ENCODE measurements at places on chromosomes 1 and 21.

DNA sequence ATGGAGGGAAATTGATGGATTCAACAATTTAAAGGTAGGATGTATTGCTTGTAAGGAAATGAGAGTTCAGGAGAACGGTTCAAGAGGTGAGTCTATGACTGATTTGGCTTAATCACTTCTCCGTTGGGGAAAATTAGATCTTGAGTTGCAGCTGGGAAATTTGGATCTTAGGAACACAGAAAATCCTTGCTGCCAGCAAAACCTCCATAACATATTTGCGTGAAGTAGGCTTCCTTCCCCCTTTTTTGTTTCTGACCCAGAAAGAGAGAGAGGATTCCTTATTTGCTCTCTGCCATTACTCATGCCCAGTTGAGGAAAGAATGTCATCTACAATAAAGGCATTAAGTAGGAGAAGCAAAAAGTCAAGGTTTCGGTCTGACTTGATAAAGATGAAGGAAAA is 73.5 kb upstream of the PDC start:
- no peak for DNase-seq

GRCh38 chr21:31405604-31406003 is 61.5 kb upstream of the TIAM1 start:
- no peak for DNase-seq

- DNase-seq = no peak
These were observed 39.7 kb downstream of the LRRC8C start for GRCh38 chr1:89672489-89673183.

DNA sequence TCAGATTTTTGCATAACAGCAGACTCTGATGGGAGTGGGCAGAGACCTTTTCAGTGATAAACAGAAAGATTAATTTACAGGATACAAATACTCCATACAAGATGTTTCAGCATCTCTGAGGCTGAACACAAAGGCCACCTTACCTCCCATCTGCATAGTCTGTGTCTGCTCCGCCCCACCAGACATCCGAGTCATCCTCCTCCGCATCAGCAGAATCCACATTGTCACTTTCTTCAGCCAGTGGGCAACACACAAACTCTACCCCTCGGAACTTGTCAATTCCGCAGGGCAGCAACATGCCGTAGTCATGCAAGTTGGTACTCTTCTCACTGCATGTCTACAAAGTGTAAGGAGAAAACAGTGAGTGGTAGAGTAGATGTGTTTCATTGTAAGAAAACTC is 119.7 kb downstream of the APP start:
- no peak for DNase-seq

DNA sequence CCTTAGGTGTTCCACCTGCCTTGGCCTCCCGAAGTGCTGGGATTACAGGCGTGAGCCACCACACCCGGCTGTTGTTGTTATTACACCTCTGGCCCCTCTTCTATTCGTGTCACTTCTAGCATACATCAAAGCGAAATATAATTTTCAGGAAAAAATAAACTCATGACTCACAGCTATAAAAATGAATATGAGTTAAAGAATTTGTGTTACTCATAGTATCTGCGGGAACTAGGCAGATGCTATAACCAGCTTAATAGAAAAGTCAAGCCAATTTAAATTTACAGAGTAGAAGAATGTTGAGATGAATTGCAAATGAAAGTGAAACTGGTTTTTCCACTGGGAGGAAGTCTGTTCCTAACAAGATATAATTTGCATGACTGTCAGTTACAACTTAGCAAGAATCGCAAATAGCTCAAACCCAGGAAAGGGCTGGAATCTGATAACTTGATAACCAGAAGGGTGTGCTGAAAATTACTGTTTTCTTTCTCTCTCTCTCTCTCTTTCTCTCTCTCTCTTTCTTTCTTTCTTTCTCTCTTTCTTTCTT is 11.2 kb downstream of the OR2W3 start:
- DNase-seq = no peak

GRCh38 chr1:24968941-24969585 is 39.0 kb upstream of the RUNX3 start:
- DNase-seq = no peak

GRCh38 chr1:220804202-220804586 is 17.5 kb downstream of the MTARC1 start:
- no peak for DNase-seq

- DNase-seq = no peak
These were observed 43.4 kb downstream of the C8A start for GRCh38 chr1:56898005-56898373.

- DNase-seq = no peak
These were observed 33.9 kb downstream of the DNAJC6 start for GRCh38 chr1:65343286-65343685.

GRCh38 chr21:41747943-41748738 is 18.7 kb downstream of the RIPK4 start:
- DNase-seq = no peak

GRCh38 chr1:28756846-28757245 is 20.1 kb downstream of the YTHDF2 start:
- DNase-seq = no peak

DNA sequence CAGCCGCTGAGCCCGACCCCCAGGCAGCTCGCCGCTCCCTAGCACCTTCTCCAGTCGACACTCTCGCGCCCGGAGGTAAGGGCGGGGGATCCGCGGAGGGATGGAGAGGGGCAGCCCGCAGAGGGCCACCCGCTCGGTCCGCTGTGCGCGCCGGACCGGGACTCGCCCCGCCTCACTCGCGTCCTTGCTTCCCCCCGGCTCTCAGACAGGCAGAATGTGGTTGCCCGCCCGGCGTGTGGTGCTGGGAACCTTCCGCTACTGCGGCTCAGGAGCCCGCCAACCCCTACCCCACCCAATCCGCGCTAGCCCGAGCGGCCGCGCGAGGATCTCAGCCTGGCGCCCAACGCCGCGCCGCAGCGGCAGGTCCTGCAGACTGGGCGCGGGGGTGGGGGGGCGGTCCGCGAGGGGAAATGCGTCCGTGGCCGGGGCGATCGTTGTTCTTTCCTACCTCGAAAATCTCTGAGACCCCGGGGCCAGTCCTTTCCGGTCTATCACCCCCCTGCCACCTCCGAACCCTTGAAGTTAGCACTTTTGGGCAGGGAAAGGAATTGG is 404 bp downstream of the LRRC8C start:
- no peak for DNase-seq

GRCh38 chr1:235843461-235843961 is 23.2 kb downstream of the LYST start:
- no peak for DNase-seq

- no peak for DNase-seq
These were observed 1.5 kb downstream of the TRNP1 start for GRCh38 chr1:26994787-26995517.

- DNase-seq = no peak
These were observed 16.8 kb upstream of the PABPC4 start for GRCh38 chr1:39593386-39593785.

DNA sequence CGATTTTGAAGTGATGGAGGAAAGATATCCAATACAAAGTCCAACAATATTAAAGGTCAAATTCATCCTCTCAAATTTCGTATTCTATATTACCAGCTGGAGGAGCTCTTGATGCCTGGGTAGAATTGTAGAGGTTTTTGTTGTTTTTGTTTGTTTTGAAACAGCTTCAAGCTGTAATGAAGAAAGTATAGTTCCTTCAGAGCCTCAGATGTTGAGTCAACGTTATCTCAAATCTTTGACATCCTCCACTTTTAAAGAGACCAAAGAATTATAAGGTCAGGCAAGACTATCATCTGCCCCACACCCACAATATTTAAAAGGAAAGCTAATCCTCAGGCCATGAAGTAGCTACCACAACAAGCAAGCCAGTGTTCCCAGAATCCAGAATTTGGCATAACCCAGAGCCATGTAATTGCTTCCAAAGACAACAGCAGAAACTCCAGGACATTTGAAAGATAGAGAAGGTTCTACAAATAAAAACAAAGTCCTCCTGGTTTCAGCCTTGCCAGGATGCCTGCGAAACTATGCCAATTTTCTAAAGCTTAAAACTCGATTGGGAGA is 24.9 kb downstream of the VAV3 start:
- no peak for DNase-seq

GRCh38 chr1:25561421-25562100 is 18.2 kb downstream of the LDLRAP1 start:
- DNase-seq = no peak

DNA sequence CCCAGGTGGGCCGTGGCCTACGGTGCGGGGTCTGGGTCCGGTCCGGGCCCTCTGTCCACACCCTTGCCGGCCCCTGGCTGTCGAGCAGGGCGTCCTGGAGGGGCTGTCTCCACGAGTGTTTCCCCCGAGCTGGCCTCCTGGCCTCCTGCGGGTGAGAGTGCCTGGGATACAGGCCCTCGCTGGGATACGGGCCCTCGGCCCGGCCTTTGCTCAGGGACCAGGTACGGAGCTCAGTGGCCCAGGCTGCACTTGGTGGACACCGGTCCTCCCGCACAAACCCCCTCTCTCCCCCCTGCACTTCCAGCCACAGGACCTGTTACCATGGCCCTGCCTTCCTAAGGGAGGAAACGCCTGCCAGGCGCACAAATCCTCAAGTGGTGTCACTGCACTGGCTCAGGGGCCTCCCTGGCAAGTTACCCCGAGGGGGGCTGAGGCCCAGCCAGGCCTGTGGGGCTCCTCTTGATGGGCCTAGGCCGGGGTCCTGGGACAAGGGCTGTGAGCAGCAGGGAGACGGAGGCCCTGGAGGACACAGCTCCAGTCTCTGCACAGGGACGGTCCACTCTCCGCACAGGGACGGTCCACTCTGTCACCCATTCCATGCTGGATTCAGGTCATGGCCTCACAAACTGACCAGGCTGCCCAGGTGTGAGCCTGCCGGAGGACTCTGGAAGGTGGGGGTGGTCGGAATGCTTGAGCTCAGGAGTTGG is 18.2 kb upstream of the RNF223 start:
- DNase-seq = no peak

DNA sequence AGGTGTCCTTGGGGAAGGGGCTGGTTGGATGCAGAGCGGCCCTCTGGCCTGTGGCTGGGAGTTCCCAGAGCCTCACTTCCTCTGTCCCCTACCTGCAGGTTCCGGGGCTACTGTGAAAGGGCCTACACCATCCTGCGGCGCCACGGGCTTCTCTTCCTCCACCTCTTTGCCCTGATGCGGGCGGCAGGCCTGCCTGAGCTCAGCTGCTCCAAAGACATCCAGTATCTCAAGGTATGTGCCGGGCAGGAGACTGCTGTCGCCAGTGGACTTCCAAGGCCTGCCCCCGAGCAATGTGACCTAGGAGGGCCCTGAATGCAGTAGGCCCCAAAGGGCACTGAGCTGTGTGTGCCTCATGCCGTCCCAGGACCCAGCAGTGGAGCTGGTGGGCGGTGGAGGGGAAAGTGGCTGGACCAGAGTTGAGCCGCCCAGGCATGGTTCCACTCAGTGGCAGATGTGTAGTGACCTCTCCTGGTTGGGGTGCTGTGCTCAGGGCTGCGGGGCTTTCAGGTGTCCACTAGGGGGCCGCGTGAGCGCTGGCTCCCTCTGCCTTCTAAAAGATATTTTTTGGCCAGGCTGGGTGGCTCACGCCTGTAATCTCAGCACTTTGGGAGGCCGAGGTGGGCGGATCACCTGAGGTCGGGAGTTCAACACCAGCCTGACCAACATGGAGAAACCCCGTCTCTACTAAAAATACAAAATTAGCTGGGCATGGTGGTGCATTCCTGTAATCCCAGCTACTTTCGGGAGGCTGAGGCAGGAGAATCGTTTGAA is 73.4 kb downstream of the PIK3CD start:
- peak; percentile 53 for DNase-seq

GRCh38 chr1:151790940-151791651 is 796 bp upstream of the TDRKH start:
- no peak for DNase-seq

DNA sequence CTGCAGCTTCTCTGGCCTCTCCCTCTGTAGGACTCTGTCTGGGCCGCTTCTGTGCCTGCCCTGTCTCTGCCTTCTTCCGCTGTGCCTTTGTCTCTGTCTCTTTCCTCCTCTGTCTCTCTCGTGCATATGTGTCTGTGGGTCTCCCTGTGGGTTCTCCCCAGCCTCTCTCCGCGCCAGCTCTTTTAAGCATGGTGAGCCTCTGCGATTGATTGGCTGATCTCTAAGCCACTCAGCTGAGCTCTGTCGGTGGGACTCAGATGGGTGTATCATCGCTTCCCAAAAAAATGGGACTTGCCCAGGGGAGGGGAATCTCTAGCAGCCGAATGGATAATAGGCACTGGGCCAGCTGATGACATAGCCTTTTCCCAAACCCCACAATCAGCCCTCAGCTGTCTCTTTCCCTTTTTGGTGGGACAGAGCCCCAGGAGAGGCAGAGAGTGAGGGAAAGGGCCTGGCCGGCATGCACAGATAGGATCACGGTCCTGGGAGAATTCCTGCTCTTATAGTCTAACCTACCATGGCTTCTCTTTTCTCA is at the start of gene ADAMTS4:
TSS of gene ADAMTS4 (minus strand) at position 158 of the 535 bp plus-strand sequence. CDS start 427 bp downstream, outside the sequence.
- no peak for DNase-seq

- no peak for DNase-seq
These were observed 23.2 kb upstream of the CNIH3 start for GRCh38 chr1:224592636-224593582.

DNA sequence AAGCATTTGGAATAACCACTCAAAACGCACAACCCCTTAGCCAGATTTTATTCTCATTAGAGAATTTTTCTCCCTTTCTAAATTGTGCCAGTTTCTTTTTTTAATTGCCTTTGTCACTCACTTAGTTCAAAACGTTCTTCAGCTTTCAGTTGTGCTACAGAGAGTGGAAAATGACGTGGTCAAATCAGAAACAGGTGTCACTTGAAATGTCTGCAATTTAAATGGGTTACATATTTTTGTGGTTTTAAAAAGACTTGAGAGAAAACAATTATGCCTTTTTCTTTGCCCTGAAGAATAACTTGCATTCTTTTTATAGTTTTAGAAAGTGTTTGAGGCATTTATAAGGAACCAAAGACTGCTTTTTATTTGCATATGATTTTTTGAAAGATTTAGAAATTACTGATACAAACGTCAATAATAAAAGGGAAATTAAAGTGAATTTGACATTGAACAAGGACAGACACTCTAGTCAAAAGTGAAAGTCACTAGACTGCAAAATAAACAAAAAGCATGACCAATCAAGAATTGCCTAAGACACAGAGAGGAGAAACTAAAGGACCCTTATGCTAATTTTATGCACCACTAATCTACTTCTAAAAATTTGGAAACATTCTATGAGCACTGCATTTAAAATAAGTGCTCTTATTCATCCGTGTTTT is 191.0 kb downstream of the TPR start:
- DNase-seq = no peak

DNA sequence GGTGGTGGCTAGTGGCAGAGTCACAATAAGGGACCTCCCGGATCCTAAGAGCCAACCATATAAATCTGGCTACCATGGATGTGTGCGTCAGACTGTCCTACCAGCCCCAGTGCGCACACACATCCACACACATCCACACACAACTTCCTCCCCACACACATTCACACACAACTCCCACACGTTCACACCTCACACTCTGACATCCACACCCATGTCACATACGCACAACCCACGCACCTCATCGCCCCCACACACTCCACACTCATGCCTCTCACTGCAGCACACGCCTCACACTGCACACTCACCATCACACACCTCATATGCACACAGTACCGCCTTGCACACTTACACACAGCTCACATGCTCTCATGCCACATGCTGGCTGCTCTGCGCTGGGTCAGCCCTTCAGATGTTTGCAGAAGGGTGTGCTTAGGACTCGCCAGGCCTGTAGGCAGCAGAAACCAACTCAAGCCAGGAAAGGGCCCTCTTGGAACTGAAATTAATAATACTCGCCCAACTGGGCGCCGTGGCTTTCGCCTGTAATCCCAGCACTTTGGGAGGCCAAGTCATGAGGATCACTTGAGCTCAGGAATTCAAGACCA is 3.0 kb downstream of the LDLRAD2 start:
- no peak for DNase-seq

Data from stimulated activated CD8-positive, alpha-beta memory T cell treated with anti-CD3 and anti-CD28 coated beads, Interleukin-2, amount 100 ng/mL, for 1 hour (primary cell).